ENCODE measurements at places on chromosomes 4 and X.

- H3K27me3 ChIP-seq = no peaks in the 10 kb centered on the region
- peaks cover 17% of the 10 kb centered on the region for H3K4me1 ChIP-seq
- no peak for DNase-seq
- H3K36me3 ChIP-seq = no peaks in the 10 kb centered on the region
- no peak overlapping the region for H3K4me3 ChIP-seq
These were observed 1263.1 kb downstream of the PCDH7 start for GRCh38 chr4:31983246-31983645.

- H3K27ac ChIP-seq = no peak overlapping the region
- no peaks in the 10 kb centered on the region for H3K36me3 ChIP-seq
- no peak overlapping the region for H3K4me3 ChIP-seq
- no peak for DNase-seq
- H3K27me3 ChIP-seq = no peaks in the 10 kb centered on the region
These were observed 4.0 kb downstream of the SRPX start for GRCh38 chrX:38216642-38217041.

DNA sequence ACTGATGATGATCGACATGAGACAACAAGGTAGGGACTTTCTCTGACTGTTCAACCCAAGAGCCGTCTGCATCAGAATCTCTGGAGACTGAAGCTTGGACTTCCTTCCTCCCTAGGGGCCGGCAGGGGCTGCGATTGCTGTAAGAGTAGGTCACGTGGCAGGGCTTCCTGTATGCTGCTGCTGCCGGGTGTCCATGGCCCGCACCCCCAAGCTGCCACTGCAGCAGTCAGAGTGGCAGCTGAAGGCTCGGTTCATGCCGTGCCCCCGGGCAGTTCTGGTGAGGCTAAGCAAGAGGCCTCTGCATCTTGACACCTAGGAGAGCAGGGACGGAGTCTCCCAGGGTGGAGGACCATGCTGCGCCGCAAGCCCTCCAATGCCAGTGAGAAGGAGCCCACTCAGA, at the start of gene SASH3:
Gene SASH3, plus strand, starts transcription at position 203 of the 400 bp plus-strand sequence. Its CDS starts 149 bp downstream, at position 352.
- H3K36me3 ChIP-seq = no peaks in the 10 kb centered on the region
- peak within 1 kb of the TSS; percentile 66 for H3K27ac ChIP-seq
- H3K4me1 ChIP-seq = no peaks in the 10 kb centered on the region
- peak; percentile 52 for DNase-seq
- H3K27me3 ChIP-seq = no peaks in the 10 kb centered on the region

DNA sequence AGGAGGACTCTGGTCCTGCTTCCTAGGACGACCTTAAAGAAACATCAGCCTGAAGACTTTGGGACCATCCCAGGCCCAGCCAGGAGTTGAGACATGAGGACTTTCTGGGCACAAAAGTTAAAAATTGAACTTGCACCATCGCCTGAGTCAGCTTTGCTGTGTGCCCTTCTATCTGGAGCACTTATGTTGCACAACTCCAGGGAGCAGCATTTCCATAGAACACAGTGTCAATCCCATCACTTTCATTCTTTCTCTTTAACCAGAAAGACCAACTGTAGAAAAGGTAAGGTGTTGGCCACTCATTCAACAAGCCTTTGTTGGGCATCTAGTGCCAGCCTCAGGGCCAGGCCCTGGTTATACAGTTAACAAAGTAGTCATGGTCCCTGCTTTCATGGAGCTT, 8.6 kb upstream of the CLDN24 start:
- H3K27me3 ChIP-seq = no peaks in the 10 kb centered on the region
- no peak overlapping the region for H3K27ac ChIP-seq
- no peaks in the 10 kb centered on the region for H3K36me3 ChIP-seq

DNA sequence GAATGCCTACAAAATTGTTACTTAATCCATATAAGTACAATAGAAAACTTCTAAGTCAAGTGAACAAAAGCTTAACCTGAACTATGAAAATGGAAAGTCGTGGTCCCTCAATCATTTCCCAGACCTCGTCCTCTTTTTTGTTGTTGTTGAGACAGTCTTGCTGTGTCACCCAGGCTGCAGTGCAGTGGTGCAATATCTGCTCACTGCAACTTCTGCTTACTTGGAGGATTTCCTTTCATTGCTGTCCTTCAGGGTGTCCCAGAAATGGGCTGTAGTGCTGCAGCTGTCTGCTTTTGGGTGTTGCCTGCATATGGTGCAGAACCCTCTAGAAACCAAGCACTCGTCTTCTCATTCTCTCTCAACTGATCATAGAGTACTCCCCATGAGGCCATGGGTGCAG, 75.0 kb upstream of the IL2 start:
- H3K36me3 ChIP-seq = no peaks in the 10 kb centered on the region
- no peaks in the 10 kb centered on the region for H3K27me3 ChIP-seq
- no peak overlapping the region for H3K4me3 ChIP-seq
- H3K4me1 ChIP-seq = no peaks in the 10 kb centered on the region
- H3K27ac ChIP-seq = no peak overlapping the region
- no peak for DNase-seq

- H3K4me3 ChIP-seq = no peak overlapping the region
- no peak for DNase-seq
- peaks cover 69% of the 10 kb centered on the region for H3K27me3 ChIP-seq
- H3K36me3 ChIP-seq = no peaks in the 10 kb centered on the region
- H3K27ac ChIP-seq = no peak overlapping the region
These were observed 39.1 kb downstream of the PSAPL1 start for GRCh38 chr4:7395645-7396044.

DNA sequence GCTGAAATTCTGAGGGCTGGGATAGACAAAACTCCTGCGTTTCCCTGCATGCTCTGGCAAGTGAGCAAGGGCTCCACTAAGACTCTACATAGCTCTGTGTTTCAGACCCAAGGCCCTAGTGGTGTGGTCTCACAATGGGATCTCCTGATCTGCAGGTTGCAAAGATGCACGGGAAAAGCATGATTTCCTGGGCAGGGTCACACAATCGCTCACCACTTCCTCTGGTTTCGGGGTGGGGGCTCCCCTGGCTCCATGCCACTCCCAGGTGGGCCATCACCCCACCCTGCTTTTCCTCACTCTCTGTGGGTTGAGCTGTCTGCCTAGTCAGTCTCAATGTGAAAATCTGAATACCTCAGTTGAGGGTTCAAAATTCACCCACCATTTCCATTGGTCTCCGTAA, 111.5 kb downstream of the KLF8 start:
- DNase-seq = no peak
- no peaks in the 10 kb centered on the region for H3K4me1 ChIP-seq
- H3K27me3 ChIP-seq = no peaks in the 10 kb centered on the region
- H3K4me3 ChIP-seq = no peak overlapping the region
- no peaks in the 10 kb centered on the region for H3K36me3 ChIP-seq
- no peak overlapping the region for H3K27ac ChIP-seq

GRCh38 chr4:15769202-15769601, 8.9 kb upstream of the CD38 start:
- DNase-seq = no peak
- no peaks in the 10 kb centered on the region for H3K36me3 ChIP-seq
- H3K4me3 ChIP-seq = no peak overlapping the region
- H3K4me1 ChIP-seq = no peaks in the 10 kb centered on the region

DNA sequence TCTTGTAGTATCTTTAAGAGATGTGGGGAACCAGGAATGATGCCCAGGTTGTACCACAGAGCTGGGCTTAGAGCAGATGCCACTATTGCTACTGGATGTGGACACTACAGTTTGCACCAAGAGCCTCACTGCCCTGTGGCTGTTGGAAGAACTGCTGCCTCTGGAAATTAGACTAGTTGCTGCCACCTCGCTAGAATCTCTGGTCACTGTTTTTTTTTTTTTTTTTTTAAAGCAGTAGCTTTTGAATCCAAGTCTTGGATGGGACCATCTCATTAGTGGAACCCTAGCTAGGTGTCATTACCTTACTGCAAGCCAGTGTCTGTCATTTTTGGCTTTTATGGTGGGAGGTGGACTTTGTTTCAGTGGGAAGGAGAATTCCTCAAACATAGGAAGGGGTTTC, 105.5 kb downstream of the ARHGAP10 start:
- H3K4me3 ChIP-seq = no peak overlapping the region
- H3K27me3 ChIP-seq = no peaks in the 10 kb centered on the region
- peaks cover 9% of the 10 kb centered on the region for H3K4me1 ChIP-seq
- DNase-seq = no peak
- no peaks in the 10 kb centered on the region for H3K36me3 ChIP-seq

DNA sequence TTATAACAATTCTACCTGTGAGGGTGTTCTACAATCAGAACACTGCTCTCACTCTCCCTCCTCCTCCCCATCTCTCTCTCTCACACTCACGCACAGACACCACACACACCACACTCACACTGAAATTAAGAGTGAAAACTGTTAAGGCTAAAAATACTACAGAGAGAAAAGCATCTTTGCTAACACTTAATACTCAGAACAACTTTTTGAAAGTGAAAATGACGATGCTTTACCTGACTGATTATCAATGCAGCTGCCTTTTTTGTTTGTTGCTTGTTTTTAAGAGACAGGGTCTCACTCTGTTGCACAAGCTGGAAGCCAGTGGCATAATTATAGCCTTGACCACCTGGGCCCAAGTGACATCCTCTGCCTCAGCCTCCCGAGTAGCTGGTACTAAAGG, 222.4 kb downstream of the APBB2 start:
- no peaks in the 10 kb centered on the region for H3K36me3 ChIP-seq
- H3K4me3 ChIP-seq = no peak overlapping the region
- DNase-seq = no peak

- H3K27ac ChIP-seq = no peak overlapping the region
- no peaks in the 10 kb centered on the region for H3K27me3 ChIP-seq
- no peaks in the 10 kb centered on the region for H3K36me3 ChIP-seq
- no peak overlapping the region for H3K4me3 ChIP-seq
- no peak for DNase-seq
These were observed 33.2 kb downstream of the ARAP2 start for GRCh38 chr4:36211084-36211483.

- no peaks in the 10 kb centered on the region for H3K4me1 ChIP-seq
- no peaks in the 10 kb centered on the region for H3K36me3 ChIP-seq
- DNase-seq = no peak
These were observed 76.0 kb downstream of the HHIP start for GRCh38 chr4:144721994-144722393.

GRCh38 chr4:19123681-19124080, 1102.1 kb upstream of the LCORL start:
- no peaks in the 10 kb centered on the region for H3K4me1 ChIP-seq
- H3K27me3 ChIP-seq = no peaks in the 10 kb centered on the region
- H3K36me3 ChIP-seq = no peaks in the 10 kb centered on the region
- no peak overlapping the region for H3K27ac ChIP-seq
- no peak overlapping the region for H3K4me3 ChIP-seq

- no peak overlapping the region for H3K27ac ChIP-seq
- H3K27me3 ChIP-seq = no peaks in the 10 kb centered on the region
- no peak overlapping the region for H3K4me3 ChIP-seq
- H3K36me3 ChIP-seq = no peaks in the 10 kb centered on the region
- DNase-seq = no peak
These were observed 60.5 kb downstream of the TMA16 start for GRCh38 chr4:163554870-163555465.

DNA sequence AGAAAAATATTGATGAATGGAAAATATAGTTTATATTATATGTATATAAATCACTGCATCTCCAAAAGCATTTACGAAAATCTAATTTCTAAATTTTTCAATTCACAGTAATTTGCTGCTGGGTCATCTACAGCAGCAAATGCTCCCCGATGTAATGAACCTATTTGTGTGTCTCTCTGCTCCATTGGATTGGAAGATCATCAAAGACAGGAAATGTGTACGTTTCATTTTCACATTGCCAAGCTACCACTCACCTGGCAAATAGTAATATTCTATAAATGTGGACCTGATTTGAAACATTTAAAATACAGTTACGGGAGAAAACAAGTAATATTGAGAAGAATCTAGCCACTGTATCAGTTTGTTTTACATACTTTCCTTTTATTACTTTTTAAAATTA, 317.7 kb downstream of the PAPSS1 start:
- no peak overlapping the region for H3K4me3 ChIP-seq
- H3K27me3 ChIP-seq = no peaks in the 10 kb centered on the region
- H3K27ac ChIP-seq = no peak overlapping the region
- no peaks in the 10 kb centered on the region for H3K4me1 ChIP-seq

- no peak for DNase-seq
- H3K27me3 ChIP-seq = no peaks in the 10 kb centered on the region
- H3K4me1 ChIP-seq = no peaks in the 10 kb centered on the region
- H3K4me3 ChIP-seq = no peak overlapping the region
These were observed 56.9 kb upstream of the PRPS1 start for GRCh38 chrX:107571296-107571998.

DNA sequence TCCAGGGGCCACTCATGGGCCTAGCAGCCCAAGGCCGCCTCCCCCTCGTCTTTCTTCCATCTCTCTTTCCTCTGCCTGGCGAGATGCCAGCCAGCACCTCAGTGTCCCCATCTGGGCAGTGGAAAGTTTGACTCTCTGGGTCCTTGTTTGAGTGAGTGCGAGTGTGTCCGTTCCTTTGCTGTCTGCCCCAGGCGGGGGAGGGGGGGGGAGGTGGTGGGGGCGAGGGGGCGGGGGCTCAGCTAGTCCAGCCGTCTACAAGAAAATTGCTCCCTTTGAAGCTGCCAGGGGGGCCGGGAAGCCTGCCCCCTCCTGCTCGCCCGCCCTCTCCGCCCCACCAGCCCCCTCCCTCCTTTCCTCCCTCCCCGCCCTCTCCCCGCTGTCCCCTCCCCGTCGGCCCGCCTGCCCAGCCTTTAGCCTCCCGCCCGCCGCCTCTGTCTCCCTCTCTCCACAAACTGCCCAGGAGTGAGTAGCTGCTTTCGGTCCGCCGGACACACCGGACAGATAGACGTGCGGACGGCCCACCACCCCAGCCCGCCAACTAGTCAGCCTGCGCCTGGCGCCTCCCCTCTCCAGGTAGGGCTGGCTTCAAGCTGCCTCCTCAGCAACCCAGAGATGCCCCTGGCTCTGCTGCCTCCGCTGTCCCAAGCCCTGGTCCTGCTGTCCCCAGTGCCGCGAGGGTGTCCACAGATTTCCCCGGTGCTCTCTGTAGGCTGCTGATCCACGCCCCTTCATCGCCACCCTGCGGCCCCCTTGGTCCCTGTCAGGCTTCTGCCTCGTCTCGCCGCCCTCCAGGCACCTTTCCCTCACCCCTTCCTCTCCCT, at the start of gene BGN:
Gene BGN, plus strand, starts transcription at position 440 of the 821 bp plus-strand sequence. CDS start 9,652 bp downstream, outside the sequence.
- H3K4me1 ChIP-seq = peaks cover 6% of the 10 kb centered on the region
- H3K27ac ChIP-seq = peak within 1 kb of the TSS; percentile 38
- DNase-seq = no peak
- H3K27me3 ChIP-seq = no peaks in the 10 kb centered on the region
- H3K4me3 ChIP-seq = peak within 1 kb of the TSS; percentile 30

DNA sequence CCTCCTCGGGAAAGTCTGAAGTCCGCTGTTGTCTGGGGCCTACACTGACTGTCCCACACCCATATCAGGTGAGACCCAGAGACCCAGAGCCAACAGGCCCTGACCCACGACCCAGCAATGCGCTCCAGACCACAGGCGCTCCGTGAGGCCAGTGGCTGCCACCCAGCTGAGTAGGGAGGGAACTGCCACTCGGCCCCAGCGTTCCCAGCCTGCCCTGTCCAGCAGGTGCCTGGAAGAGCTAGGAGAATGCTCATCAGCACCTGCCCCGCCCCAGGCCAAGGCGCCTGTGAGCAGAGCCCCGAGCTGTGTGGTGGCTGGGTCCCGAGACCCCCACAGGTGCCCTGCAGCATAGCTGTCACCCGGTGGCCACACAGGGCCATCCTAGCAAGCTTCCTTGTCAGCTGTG, 2.7 kb downstream of the SPON2 start:
- peaks cover 6% of the 10 kb centered on the region for H3K27me3 ChIP-seq
- H3K4me3 ChIP-seq = no peak overlapping the region
- H3K27ac ChIP-seq = no peak overlapping the region
- no peak for DNase-seq
- no peaks in the 10 kb centered on the region for H3K36me3 ChIP-seq

Data from esophagus squamous epithelium (tissue), 5 donors.